GM13977 (cell line): ENCODE measurements at places on chromosomes 2 and 18.

- DNase-seq = no peak
These were observed 1262.9 kb downstream of the SUCLG1 start for GRCh38 chr2:83196225-83196624.

- no peak for DNase-seq
These were observed 146.5 kb downstream of the NCKAP5 start for GRCh38 chr2:133421516-133422324.

GRCh38 chr18:49381267-49381845, 79.1 kb downstream of the DYM start:
- DNase-seq = no peak

DNA sequence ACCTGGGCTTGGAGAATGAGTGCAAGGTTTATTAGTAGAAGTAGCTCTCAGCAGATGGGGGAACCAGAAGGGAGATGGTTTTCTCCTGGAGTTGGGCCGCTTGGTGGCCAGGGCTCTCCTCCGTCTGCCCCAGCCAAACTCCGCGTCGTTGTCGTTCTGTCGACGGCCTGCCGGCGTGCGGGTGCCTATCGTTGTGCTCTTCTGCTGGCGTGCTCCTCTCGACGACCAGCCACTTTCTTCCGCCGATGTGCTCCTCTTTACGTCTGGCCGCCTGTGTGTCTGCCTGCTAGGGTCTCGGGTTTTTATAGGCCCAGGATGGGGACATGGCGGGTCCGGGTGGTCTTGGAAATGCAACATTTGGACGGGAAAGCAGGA, 119.1 kb downstream of the BMPR2 start:
- no peak for DNase-seq

DNA sequence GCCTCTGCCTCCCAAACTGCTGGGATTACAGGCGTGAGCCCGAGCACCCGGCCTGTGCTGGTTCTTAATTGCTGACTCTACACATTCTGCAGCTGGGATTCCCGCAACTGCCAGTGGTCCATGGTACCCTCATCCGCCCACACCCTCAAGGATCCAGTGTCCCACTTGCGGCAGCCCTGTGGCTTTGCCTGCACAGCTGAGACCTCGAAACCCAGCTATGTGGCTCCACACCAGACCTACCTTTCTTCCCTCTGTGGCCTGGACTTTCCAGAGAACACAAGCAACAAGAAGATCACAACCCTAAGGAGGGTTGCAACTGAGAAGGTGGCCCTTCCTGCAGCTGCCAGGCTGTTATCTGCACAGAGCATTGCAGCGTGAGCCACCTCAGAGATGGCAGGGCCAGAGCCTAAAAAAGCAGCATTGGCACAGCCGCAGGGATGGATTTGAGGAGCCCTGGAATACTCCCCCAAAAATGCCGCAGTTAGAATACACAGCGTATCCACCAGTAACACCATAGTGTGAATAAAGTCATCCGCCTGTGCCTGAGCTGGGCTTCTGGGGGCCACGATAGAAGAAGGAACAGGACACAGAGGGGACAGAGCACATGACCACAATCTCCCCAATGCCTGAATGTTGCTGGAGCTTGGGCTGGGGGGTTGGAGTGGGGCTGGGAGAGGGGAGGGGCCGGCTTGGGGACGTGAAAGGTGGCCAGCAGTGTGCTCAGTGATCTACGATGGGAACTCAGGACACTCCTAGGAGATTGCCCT, 1.9 kb downstream of the GPR55 start:
- DNase-seq = no peak

DNA sequence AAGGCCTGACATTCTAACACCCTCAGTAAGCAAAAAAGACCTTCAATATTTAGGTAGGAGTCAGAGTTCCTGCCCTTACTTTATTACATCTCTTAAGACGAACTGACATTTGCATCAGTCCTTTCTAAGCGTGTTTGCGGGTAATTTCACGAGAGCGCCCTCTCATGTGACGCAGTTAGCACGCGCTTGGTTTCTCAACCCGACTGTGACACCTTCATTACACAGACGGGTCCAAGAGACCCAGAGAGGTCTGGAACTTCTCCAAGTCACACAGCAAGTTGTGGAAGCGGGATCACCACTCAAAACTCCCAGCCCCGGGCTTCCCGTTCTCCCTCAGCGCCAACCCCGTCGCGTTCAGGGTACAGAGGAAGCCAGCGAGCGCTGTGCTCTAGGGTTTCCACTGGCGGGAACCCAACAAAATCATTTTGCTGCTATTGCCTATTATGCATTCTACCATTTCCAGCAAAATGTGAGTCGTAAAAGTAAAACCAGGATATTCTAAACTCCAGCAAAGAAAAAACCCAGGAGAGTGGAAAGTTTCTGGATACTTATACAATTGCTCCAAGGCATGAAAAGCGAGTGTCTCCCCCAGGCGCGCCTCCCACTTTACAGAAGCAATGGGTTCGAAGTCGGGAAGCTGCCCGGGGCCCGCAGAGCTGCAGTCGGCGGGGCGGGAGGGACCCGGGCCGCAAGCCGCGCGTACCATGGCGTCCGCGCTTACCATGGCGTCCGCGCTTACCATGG, 601 bp downstream of the ENOSF1 start:
- DNase-seq = peak; percentile 79

DNA sequence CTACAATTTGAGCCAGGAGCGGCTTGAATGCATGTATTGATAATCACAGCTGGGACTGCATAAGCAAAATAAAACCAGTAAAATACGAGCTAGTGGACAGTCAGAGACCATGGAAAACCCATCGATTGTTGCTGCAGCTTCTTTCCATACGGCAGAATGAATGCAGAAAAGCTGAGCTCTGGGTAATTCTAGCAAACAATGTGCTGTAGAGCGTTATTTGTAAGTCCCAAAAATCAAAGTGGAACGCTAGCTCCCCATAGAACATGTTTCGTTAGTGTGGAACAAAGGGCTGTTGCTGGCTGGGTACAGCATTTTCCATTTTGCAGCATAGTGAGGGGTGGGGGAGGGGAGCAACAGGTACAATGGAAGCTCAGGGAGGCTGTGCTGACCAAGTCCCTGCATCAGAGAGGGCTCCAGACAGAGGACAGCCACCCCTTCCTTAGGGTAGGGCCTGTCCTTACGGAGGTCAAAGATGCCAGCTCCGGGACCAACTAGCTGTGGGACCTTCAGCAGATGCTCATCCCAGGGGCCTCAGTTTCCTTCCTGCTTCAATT, 74.1 kb downstream of the BOD1L2 start:
- no peak for DNase-seq
